ENCODE measurements at places on chromosomes 2 and 18. TPM values are rescaled to one million over a fixed set of nuclear protein-coding genes. Genes with fewer than 3 reads are reported as not detected.

DNA sequence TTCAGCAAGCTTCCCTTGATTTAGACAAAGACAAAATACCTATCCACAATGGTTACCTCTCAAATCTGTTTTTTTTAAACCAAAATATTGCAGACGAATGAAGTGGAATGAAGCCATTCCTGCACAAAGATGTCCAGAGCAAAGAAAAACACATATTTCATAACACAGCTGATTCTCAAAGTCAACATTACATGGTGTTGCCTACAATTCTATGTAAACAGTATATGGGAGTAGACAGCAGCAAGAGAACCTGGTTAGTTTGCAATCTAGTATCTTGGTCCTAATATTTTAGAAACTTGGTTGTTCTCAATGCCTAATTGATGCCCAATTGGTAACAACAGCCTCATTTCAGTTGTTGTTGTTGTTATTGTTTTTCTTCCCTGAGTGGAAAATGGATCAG is 1240.9 kb upstream of the CHAC2 start:
- DNase-seq, result no peak

GRCh38 chr2:163779970-163780597 is 44.3 kb upstream of the FIGN start:
- DNase-seq, result no peak

DNA sequence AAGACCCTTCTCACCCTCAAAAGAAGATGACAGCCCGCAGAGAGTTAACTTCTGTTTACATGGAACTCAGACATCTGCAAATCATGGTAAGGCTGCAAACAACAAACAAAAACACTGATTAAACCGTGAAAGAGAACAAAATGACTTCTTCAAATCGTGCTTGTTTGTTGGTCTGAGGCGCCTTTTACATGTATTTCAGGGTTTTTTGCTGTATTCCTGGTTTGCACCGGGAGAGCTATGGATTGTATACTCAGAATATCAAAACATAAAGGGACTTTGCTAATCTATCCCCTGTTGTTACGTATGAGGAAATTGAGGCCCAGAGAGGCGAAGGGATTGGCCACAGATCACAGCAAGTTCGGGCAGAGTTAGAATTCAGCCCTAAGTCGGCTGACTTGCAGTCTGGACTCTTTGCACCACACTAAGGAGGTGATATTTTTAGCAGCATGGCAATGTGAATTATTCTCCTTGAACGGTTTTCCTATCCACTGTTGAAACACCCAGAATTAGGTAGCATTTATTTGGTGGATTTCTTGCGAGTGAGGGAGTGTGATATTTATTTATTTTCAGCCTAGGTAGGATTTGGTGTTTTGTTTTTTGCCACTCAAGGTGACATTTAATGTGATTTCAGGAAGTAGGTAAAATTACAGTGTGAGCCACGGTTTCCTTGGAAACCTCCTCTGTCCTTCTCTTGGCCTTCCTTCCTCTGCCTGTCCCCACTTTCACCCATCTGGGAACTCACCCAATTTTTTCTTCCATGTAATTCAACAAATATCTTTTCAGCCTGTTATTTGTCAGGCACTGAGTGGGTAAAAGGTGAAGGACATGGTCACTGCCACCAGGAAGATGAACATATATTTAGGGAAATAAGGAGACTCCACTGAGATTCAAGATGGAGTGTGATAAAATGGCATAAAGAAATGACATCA is 980 bp upstream of the PDE6D start:
- DNase-seq, result peak; percentile 25

The LINC00305 gene
- polyA plus RNA-seq, result not detected

GRCh38 chr2:71736986-71737385 is 283.6 kb downstream of the DYSF start:
- no peak for DNase-seq

GRCh38 chr2:134581877-134582546 is 136.8 kb downstream of the TMEM163 start:
- no peak for DNase-seq

- no peak for DNase-seq
These were observed 33.9 kb downstream of the PAX3 start for GRCh38 chr2:222264791-222265320.

DNA sequence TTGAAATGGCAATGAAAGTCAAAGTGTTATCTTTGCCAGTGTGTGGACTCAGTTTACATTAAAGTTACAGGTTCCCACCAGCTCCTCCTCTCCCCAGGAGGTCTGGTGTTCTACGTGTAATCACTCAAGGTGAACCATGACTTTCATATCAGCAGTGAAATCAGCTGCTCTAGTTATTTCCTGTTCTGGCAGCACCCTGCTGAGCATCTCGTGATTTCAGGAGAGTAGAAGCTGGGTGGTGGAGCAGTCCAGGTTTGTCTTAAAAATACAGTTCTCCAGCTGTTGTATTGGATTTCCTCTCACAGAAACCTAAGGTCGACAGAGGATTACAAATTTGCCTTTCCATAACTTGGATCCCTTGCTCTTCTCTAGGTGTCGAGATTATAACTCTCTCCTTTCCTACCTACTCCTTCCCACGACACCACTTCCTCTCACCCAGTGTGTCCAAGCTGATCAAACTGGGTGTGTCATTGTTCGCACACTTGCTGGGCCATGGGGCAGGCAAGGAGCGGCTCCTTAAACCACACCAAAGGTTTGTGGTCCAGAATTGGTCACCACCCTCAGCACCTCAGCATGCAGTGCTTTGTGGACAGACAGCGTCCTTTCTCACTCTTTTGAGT is 13.0 kb upstream of the ARHGAP25 start:
- DNase-seq, result no peak

DNA sequence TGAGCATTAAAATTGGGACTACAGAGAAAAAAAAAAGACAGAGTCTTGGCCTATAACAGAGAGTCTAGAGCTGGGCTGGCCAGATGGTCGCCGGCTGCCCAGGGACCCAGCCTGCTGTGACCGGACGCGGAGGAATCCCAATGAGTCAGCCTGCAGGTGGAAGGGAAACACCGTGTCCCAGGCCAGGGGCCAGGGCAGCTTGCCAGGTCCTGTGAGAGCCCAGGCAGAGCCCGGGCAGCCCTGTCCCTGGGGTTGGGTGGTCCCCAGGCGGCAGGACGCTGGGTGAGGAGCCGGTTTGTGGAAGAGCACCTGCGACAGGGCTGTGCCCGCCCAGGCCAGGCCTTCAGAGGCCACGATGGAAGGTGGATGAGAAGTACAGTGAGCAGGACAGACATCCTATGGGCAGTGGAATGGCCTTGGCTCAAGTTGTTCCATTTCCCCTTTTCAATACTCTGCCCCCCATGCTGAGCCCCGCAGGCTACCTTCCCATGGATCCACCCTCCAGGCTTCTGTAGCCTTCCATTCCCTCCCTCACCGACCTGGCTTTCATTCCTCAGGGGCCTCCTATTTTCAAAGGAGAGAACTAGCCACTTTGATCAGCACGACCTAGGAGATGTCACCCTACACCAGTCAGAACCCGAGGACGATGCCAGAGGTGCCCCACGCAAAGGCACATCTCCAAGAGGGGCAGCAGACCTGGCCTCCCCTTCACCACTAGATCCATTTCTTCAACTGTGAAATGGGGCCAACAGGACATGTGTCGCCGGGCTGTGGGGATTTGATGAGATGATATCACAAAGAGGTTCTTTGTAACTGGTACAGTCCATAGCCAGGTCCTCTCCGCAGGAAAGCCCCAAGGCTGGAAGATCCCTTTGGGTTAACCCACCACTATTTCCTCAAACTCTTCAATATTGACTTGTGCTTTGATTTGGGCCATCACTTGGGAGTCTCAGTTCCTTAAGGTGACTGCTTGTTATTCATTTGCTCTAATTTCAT is 87.5 kb downstream of the POLR1A start:
- DNase-seq, result no peak

- no peak for DNase-seq
These were observed 85.1 kb downstream of the UGP2 start for GRCh38 chr2:63926815-63927214.

The SCTR gene
- polyA plus RNA-seq, result not detected

The TCF23 gene
- 0.31 TPM for polyA plus RNA-seq

- DNase-seq, result no peak
These were observed 69.7 kb downstream of the RPRM start for GRCh38 chr2:153408710-153409385.

The AGAP1 gene
- 22.7 TPM for polyA plus RNA-seq

The GATA6 gene
- polyA plus RNA-seq, result 4.5 TPM

DNA sequence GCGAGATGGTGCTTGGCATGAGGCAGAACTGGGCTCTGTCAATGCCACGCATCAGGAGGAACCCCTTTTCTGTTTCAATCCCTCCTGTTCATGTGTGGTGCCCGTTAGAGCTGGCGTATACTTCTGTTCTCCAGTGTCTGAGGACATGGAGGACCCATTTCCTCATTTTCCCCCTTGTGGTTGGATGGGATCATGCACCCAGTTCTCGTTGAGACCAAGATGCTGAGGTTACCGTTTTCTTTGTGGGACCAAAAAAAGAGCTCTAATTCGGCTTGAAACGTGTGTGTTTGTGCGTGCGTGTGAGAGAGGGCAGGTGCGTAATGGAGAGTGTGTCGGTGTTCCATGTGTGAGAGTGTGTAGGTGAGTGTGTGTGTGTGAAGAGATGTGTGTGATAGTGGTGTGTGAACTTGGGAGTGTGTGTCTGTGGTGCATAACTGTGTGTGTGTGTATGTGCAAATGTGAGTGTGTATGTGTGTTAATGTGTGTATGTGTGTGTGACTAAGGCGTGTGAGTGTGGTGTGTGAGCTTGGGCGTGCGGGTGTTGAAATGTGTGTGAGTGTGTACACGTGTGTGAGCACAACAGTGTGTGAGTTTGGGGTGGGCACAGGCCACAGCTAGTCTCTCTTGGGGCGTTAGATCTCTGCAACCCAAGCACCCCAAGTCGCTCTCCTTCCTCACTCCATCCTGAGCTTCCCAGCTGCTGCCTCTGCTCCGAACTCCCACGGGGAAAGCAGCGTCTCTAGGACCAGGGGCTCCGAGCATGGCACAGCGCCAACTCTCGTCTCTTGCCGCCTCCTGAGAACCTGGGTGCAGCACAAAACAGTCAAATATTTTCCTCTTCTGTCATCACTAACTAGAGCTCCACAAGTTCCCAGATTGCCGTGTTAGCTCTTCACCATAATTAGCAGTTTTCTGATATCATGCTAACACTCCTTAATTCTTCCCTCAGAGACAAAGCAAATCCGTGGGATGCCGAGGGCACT is 75.8 kb downstream of the LONRF2 start:
- no peak for DNase-seq

GRCh38 chr2:98086491-98087446 is at the start of gene VWA3B:
VWA3B (plus strand) TSS chr2:98087167; CDS start chr2:98093093, 5,926 bp downstream.
- DNase-seq, result no peak

The ZFP36L2 gene
- 102 TPM for polyA plus RNA-seq

DNA sequence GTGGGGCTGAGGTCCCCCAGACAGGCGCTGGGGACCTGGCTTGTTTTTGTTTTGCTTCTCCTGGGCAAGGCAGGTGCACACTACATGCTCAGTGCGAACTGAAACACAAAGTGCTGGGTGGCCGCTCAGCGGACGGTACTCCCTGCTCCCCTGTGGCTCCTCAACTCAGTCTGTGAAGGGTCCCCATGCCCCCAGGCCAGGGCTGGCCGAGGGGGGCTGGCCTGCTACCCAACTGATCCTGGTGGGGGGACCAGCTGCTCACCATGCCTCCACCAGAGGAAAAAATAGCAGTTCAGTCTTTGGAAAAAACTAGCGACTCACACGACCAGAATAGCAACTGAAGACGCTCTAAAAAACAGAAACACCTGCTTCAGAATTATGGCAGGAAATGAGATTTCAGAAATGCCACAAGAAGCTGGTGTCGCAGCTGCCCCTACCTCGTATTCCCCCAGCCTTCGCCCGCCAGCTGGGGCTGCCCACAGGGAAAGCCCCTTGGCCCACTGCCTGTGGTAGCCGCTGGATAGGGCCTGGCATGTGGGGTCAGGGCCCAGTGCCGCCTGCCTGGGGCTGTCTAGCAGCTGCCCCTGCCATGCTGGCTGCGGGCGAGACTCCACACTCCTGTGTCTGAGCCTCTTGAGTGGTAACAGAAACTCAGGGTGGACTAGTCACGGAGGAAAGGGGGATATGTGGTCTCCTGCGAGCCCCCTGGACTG is 43.7 kb downstream of the MEX3C start:
- DNase-seq, result peak; percentile 19

GRCh38 chr2:8604262-8604661 is 77.6 kb upstream of the ID2 start:
- DNase-seq, result no peak

DNA sequence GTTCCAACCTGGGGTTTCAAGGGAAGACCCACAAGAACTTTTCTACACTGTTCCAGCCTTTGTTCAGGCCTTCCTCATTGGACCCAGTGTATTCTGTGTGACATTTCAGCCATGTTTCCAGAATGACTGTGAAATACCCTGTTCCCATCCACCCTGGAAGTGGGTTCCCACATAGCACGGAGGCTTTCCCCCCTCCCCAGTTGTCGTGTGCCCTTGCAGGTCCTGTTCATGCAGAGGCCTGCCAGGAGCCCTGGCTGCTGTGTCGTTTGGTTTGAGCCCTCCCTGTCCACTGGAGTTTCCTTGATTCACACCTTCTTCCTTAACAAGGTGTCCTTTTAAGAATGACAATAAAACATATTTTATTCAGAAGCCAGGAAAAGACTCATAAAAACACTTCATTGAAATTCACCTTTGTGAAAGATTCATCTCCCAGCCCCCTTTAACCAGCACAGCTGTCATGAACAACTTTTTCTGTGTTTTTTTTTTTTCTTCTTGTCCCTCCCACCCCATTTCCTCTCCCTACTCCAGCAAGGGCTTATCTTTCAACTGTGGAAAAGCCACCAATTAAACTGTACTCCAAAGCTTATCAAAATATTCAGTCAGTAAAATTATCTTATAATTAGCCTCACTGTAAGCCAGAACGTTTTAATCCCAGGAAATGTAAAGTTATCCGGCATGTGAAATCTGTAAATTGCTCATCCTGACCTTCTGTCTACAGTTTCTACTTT is 106.4 kb downstream of the ACOXL start:
- DNase-seq, result no peak

- no peak for DNase-seq
These were observed 262.3 kb downstream of the ZNF516 start for GRCh38 chr18:76232779-76233178.

GRCh38 chr2:59726228-59727120 is 827.0 kb downstream of the BCL11A start:
- DNase-seq, result no peak

DNA sequence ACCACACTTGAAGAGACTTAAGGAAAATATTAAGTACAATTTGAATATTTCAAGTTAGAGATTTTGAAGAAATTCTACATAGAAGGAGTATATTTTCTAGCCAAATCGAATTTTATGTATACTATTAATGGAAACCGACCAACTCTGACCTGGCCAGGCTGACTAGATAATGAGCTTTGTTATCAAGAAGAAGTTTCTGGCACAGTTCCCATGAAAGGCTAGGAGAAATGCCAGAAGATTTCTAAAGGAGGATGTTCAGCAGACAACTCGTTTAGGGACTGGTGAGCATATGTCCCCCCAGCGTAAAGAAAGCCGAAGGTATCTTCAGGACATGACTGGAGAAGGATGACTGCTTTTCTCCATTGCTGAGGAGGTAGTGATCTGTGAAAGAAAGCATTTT is 127.3 kb downstream of the DIS3L2 start:
- DNase-seq, result no peak

The MEP1B gene
- polyA plus RNA-seq, result 0.44 TPM

The PPP1R7 gene
- polyA plus RNA-seq, result 62.1 TPM

DNA sequence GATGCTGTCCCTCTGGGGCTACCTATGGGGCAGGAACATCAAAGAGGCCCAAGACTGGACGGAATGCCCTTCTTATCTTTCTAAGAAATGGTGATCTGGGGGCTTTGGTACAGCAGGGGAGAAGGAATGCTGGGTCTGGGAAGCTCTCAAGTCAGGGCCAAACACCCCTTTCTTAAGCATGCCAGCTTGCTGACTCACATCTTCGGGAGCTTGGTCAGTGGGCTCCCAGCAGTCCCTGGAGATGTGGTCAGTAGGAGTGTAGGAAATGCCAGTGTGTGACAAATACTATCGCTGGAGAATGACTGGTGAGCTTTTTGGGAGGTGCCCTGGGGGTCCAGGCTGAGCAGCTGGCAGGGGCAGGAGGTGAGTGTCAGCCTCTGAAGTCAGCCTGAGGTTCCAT is 105.0 kb upstream of the CDC42EP3 start:
- DNase-seq, result no peak

All from muscle of arm (tissue), 14 donors.